Keratinocyte (primary cell): ENCODE measurements at places on chromosomes 2 and 18.

DNA sequence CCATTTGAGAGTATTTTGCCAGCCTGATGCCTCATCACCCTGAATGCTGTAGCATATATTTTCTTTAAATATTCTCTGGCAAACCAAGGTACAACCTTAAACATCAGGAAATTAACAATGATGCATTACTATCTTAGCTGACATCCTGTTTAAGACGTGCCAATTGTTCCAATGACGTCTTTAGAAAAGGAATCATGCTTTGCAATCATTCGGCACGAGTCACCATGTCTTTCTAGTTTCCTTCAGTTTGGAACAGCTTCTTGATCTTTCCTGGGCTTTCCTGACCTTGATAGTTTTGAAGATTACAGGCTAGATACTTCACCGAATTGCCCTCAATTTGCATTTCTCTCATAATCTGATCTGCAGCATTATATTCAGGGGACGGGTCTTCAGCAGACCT is 88.2 kb upstream of the GLI2 start:
- DNase-seq = no peak

DNA sequence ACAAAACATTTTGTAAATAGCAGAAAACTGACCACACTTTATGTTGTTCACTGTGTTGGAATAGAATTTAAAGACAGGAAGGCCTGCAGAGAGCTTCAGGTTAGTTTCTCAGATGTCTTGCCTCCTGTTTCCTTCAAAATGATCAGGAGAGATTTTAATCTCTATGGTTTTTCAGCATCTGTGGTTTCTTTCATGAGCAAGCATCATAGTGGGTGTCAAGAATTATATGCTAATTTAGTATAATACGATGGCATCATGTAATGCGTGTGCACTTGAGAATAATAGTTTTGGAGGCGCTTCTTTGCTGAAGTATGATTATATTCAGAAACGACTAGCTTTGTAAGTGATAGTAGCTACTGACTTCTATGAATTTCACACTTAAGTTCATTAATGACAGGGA is 149.9 kb downstream of the PLCL1 start:
- DNase-seq = no peak

- DNase-seq = no peak
Measured at GRCh38 chr2:165450156-165450555, 19.3 kb upstream of the CSRNP3 start.

- DNase-seq = no peak
Measured at GRCh38 chr2:161245261-161245553, 63.0 kb upstream of the PSMD14 start.
